Adrenal gland (tissue), 19 donors: ENCODE measurements at places on chromosomes 7 and 10. TPM values are rescaled to one million over a fixed set of nuclear protein-coding genes. Genes with fewer than 3 reads are reported as not detected.

Gene ADCY1
- 9.1 TPM for total RNA-seq

Gene SLC13A1
- not detected for total RNA-seq

Gene OR6B1
- total RNA-seq = not detected

Gene GNAT3
- total RNA-seq = not detected

- no peaks in the 10 kb centered on the region for H3K36me3 ChIP-seq
- no peak for DNase-seq
- no peak overlapping the region for H3K4me3 ChIP-seq
- no peaks in the 10 kb centered on the region for H3K27me3 ChIP-seq
- no peaks in the 10 kb centered on the region for H3K4me1 ChIP-seq
- no peak overlapping the region for H3K27ac ChIP-seq
Measured at GRCh38 chr7:88115258-88115796, 104.5 kb downstream of the SRI start.

Gene HDAC9
- 15.4 TPM for total RNA-seq

DNA sequence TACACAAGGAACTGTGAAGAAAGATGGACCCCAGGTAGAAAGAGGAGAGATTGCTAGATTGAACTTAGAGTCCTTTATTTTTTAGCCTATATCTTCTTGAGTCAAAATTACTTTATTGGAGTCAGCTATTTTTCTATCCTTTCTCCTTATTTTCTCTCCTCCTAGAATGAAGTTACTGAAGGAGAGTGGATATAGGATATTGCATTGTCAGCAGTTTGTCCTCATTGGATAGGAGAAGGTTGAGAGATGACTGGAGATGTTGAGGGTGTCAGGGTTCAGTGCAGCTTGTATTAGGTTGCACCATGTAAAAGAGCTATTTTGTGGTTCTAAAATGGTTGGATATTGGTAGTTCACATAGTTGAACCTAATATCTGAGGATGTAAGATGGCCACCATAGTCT, 5.5 kb downstream of the LRMDA start:
- H3K36me3 ChIP-seq = no peaks in the 10 kb centered on the region
- H3K27me3 ChIP-seq = no peaks in the 10 kb centered on the region
- H3K4me3 ChIP-seq = no peak overlapping the region
- H3K4me1 ChIP-seq = peaks cover 12% of the 10 kb centered on the region
- no peak overlapping the region for H3K27ac ChIP-seq

Gene TMEM178B
- 1.5 TPM for total RNA-seq

Gene SYT15B
- total RNA-seq = 0.95 TPM

Gene UTF1
- not detected for total RNA-seq

- DNase-seq = no peak
- no peaks in the 10 kb centered on the region for H3K4me1 ChIP-seq
- H3K36me3 ChIP-seq = no peaks in the 10 kb centered on the region
- no peak overlapping the region for H3K4me3 ChIP-seq
Measured at GRCh38 chr7:117188949-117189592, 133.8 kb downstream of the WNT2 start.
